ENCODE measurements at places on chromosomes 6 and 20.

DNA sequence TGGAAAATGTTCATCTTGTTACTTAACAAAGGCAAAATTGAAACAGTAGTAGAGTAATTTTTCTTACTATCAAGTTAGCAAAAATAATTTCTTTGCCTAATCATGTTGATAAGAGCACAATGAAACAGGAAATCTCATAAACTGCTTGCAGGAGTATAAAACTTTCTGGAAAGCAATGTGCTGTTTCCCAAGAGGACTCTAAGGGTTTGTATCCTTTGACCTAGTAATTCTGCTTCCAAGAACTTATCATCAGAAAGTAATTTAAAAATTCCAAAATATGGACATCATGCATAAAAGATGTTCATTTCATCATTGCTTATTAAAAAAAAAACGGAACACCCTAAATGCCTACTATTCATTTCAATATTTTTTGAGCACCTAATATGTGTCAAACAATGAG lies 46.1 kb upstream of the TNFAIP3 start:
- DNase-seq, result no peak

GRCh38 chr6:39881851-39882530 lies 52.3 kb downstream of the MOCS1 start:
- no peak for DNase-seq

DNA sequence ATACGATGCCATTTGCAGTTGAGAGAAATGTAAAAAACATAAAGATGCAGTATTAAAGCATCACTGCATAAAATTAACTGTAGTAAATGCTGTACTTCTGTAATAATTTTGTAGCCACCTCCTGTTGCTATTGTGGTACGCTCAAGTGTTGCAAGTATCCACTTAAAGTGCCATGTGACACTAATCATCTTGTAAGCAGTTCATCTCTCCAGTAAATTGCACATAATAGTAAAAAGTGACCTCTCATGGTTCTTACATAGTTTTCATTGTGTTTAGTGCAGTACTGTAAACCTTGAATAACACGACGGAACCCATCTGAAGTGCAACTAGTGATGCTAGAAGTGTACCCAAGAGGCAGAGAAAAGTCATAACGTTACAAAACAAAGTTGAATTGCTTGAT lies 190.1 kb upstream of the VGLL2 start:
- no peak for DNase-seq

DNA sequence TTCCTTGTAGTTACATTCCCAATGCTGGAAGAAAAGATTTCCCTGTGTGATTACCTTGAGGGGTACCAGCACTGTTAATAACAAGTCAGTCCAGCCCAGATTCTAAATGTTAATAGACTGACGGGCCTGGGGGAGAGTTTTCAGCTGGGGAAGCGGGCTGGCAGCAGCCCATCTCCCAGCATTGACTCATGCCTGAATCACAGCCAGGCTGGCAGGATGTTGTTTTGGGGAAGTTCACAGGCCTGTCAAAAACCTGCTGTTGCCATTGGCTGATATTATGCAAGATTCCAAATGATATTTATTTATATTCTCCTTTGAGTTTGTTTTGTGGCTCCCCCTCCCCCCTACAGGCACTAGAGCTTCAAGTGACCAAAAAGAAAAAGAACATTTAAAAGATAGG lies 213.9 kb upstream of the CNR1 start:
- no peak for DNase-seq

DNA sequence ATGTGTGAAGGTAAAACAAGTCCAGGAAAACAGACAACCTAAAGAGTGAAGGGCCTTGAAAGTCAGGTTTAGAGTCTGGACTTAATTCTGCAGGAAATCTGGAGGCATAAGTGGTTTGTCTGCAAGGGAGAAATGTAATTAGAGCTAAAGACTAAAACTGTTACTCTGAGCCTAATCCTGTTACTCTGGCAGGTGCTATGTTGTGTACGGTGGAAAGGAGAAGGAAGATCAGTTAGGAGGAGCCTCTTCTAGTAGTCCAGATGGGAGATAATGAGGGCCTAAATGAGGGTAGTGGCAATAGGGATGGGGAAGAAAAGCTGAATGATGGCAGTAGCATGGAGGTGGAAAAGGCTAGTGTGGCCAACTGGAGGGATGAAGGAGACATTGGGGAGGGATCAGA lies 118.5 kb downstream of the PDSS2 start:
- no peak for DNase-seq

- no peak for DNase-seq
These were observed 48.2 kb downstream of the HBS1L start for GRCh38 chr6:135006386-135006914.

DNA sequence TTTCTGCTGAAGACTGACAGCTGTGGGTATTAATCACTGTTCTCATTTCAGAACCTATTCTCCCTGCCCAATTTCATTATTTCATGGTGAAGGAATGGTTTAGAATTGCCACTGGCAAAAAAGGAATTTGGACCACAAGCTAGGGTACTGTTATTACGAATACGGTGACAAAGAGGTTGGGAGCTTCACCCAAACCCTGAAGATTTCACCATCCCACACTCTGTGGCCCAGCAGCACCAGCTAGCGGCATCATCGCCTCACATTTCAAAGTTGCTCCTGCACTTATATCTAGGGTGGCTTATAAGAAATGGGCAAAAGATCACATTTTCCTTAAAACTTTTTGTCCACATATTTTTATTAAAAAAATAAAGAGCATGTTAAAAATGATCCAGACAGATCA lies 236.1 kb downstream of the SYNDIG1 start:
- DNase-seq, result no peak

GRCh38 chr6:36852481-36853147 lies 13.4 kb upstream of the CPNE5 start:
- DNase-seq, result no peak

DNA sequence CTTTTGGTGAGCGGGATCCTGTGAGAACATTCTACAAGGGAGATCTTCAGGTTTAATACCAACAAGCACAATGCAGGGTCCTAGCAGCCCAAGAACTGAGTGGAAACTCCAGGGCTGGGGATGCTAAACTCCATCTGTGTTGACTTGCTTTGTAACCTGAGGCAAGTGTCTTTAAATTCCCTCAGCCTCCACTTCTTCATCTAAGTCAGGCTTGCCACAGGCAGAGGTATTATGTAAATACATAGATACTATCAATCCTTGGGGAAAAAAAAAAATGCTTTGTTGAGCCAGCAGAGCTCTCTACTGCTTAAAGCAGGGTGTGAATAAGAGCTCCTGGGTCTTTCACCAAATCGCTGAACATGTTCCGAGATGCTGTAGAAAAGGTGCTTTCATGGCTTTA lies 114.2 kb upstream of the PHACTR1 start:
- DNase-seq, result no peak

- no peak for DNase-seq
These were observed 18.9 kb upstream of the SYNJ2 start for GRCh38 chr6:157962601-157963302.

GRCh38 chr6:33996120-33996475 lies 149.8 kb downstream of the GRM4 start:
- no peak for DNase-seq

DNA sequence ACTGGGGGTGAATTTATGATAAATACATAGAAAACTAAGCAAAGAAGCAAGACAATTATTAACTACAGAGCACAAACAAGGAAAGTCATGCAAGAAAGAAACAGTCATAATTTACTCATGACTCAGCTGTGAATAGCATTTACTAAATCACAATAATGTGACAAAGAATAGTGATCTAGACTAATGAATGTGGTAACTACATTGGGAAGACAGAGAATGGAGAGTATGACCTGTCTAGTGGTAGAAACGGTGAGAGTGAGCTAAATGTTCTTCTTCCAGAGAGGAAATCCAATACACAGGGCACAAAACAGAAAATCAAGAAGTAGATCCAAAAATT lies 153.5 kb upstream of the DST start:
- no peak for DNase-seq

DNA sequence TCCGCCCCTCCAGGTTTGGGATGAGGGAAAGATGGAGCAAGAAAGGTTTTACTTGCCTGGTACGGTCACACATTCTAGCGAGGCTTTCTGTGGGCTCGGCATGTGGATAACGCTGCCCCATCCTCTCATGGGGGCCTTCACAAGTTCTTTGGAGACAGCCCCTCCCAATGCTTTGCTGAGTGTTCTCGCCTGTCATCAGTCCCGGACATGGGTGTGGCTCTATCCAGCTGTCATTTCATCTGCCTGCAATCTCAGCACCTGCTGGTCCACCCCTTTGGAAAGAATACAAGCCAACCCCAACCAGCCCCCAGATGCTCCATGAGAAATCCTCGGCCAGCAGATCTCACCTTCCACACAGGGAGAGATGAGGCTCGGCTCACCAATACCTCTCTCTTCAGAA lies 30.3 kb upstream of the MDGA1 start:
- no peak for DNase-seq

GRCh38 chr6:40536442-40536841 lies 50.7 kb downstream of the LRFN2 start:
- DNase-seq, result no peak

DNA sequence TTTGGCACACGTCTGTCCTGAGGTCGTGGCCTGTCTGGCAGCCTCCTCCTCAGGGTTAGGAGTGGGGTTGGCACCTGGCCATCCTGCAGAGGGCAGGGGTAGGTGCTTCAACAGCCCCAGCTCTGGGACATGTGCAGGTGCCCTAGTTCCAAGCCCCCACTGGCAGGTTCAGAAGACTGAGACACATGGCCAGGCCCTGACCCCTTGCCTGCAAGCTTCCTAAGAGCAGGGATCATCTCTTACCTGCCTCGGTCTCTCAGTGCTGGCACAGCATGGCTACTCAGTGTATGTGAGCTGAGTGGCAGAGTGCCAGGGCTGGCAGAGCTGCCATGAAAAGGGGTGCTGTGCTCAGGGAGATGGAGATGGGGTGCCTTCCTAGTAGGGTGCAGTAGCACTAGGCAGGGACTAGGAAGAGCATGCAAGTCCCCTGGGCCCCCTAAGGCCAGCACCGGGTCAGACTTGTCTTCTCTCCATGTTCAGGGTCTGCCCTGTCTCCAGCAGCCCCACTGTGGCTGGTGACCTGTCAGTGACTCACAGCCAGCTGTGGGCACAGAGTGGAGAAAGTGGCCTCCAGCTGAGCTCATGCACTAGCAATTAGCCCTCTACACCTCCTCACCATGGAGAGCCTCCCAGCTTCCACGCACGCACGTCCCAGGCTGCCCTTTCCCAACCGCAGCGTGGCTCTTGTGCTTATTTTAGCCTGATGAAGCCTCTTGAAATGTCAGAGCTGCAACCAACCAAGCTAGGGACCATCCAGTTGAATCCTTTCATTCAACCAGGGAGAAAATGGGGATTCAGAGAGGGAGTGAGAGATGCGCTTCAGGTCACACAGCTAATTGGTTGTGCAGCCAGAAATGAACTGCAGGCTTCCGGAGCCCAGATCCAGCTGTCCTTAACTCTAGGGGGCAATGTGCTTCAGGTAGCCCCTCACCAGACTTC lies 116.6 kb downstream of the MRPL14 start:
- no peak for DNase-seq

DNA sequence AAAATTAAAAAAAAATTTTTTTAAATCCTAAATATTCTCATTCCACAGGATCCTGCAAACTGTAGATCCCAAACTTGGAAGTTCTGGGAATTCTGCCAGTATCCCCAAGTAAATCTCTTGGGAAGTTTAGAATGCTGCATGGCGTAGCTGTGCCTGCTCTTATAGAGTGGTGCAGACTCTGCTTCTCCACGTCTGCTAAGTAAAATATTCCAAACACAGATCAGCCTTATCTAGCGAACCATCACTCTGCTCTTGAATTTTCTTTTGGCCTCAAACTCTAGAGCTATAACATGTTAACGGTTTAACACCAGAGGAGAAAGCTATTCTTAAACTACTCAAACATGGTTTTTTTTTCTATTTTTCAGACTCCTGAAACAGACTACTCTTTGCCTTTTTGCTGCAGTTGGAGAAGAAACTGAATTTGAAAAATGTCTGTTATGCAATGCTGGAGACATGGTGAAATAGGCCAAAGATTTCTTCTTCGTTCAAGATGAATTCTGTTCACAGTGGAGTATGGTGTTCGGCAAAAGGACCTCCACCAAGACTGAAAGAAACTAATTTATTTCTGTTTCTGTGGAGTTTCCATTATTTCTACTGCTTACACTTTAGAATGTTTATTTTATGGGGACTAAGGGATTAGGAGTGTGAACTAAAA lies 138.5 kb upstream of the AKAP12 start:
- DNase-seq, result no peak

GRCh38 chr20:51019656-51020592 lies 3.0 kb downstream of the KCNG1 start:
- DNase-seq, result no peak

- no peak for DNase-seq
These were observed 11.6 kb downstream of the ADISSP start for GRCh38 chr20:3755814-3756480.

DNA sequence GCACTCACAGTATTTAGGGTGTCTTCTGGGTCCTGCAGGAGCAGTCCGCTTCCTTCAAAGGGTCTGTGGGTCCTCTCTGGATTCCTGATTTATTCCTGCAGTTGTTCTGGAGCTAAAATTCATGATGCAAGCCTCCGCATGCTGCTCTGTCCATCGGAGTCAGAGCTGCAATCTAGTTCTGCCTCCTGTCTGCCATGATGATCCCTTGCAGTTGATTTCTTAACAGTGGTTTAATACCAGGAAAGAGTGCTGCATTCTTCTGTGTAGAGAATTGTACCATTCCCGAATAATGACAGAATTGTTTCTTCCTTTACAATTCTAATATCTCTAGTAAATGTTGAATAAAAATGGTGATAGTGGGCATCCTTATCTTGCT lies 72.0 kb upstream of the B3GAT2 start:
- no peak for DNase-seq

DNA sequence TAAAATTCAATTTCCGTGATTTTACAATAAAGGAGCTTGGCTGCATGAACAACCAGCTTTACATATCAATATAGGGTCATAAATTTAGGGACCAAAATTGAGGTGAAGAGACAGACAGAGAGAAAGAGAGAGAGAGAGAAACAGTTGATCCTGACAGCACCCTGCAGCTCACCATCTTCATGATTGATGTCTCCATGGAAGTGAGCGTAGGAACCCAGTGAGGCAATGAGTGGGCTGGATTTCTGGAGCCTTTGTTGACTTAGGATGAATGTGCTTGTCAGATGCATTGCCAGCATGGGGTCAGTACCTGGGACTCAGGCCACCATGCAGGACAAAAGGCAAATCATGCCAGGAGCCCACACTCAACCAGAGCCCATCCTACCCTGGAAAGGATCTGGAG lies 165.1 kb upstream of the SYNDIG1 start:
- DNase-seq, result no peak

GRCh38 chr6:75280131-75280855 lies 4.3 kb downstream of the TMEM30A start:
- DNase-seq, result no peak

- peak; percentile 40 for DNase-seq
These were observed 34.0 kb downstream of the TRERF1 start for GRCh38 chr6:42417641-42418112.

- no peak for DNase-seq
These were observed 2.5 kb downstream of the TRIM38 start for GRCh38 chr6:25965058-25965457.

DNA sequence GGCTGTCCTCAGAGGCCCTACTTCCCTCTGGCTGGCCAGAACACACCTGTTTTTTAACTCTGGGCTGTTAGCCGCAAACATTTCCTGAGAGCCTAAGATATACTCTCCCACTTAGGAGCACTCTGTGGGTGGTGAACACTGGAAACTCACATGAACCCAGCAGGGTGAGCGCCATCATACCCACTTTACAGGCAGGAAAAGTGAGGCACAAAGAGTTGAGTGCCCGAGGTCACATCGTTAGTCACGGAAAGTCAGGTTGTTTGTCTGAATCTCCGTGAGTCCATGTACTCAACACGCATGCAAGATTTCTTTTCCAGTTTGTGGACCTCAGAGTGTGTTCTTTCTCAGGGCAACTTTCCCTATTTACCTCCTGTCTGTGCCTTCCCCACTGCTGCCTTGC lies 1.9 kb downstream of the BAK1 start:
- no peak for DNase-seq

GRCh38 chr20:16713066-16713465 lies 16.8 kb upstream of the SNRPB2 start:
- no peak for DNase-seq

Measured in stimulated activated CD8-positive, alpha-beta memory T cell treated with anti-CD3 and anti-CD28 coated beads, Interleukin-7, amount 100 ng/mL, for 1 hour (primary cell).